ENCODE measurements at places on chromosomes 13 and 19.

- no peak for DNase-seq
Observed at GRCh38 chr13:94860981-94861407, 148.6 kb upstream of the SOX21 start.

DNA sequence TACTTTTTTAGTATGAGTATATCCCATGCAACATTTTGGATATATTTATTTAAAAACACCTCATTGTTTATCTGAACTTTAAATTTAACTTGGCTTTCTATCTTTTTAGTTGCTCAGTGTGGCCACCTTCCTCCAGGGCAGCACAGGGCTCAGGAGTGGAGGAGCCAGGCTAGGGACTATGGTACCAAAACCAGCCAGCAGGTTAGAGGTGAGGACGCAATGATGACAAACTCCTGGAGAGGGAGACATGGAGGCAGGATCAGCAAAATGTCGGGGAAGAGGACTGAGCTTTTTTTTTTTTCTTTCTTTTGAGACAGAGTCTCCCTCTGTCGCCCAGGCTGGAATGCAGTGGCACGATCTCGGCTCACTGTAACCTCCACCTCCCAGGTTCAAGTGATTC is 29.6 kb upstream of the CALM3 start:
- no peak for DNase-seq

- no peak for DNase-seq
Observed at GRCh38 chr13:81017513-81018152, 676.7 kb upstream of the SPRY2 start.

GRCh38 chr13:111604097-111604496 is 283.7 kb downstream of the TEX29 start:
- DNase-seq = no peak

- no peak for DNase-seq
Observed at GRCh38 chr19:35562336-35562735, 1.1 kb downstream of the ATP4A start.

- DNase-seq = no peak
Observed at GRCh38 chr19:33437393-33437820, 63.9 kb downstream of the CEBPG start.

GRCh38 chr19:33796164-33796875 is at the start of gene KCTD15:
TSS of gene KCTD15 (plus strand) at chr19:33796870. CDS start at chr19:33800455, 3,585 bp downstream.
- DNase-seq = peak; percentile 48

GRCh38 chr13:109900741-109901140 is 114.4 kb upstream of the IRS2 start:
- no peak for DNase-seq

- DNase-seq = no peak
Observed at GRCh38 chr13:28719227-28720055, 671 bp upstream of the SLC46A3 start.
